GM18507 (cell line): ENCODE measurements at places on chromosomes 13 and 19.

DNA sequence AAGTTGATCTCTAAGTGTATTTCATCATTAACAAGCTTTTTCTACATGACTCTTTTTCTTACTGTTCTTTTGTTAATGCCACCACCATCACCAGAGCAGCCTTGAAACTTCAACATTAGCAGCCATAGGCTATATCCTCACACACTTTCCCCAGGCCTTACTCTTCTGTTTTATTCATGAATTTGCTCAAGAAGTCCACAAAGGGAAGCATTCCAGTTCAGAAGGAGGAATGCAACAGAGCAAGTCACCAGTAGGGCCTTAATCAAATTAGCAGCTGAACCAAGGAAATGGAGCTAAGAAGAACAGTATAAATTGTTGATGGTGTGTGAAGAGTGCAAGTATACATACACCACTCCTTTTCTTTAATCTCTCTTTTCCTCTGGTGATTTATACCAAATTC, 223.1 kb downstream of the NBEA start:
- no peak for DNase-seq

GRCh38 chr13:88464851-88465250, 793.7 kb downstream of the SLITRK5 start:
- no peak for DNase-seq

GRCh38 chr13:65633806-65634205, 1596.3 kb downstream of the PCDH9 start:
- DNase-seq = no peak

GRCh38 chr19:17865364-17866311, 5.9 kb downstream of the RPL18A start:
- no peak for DNase-seq

DNA sequence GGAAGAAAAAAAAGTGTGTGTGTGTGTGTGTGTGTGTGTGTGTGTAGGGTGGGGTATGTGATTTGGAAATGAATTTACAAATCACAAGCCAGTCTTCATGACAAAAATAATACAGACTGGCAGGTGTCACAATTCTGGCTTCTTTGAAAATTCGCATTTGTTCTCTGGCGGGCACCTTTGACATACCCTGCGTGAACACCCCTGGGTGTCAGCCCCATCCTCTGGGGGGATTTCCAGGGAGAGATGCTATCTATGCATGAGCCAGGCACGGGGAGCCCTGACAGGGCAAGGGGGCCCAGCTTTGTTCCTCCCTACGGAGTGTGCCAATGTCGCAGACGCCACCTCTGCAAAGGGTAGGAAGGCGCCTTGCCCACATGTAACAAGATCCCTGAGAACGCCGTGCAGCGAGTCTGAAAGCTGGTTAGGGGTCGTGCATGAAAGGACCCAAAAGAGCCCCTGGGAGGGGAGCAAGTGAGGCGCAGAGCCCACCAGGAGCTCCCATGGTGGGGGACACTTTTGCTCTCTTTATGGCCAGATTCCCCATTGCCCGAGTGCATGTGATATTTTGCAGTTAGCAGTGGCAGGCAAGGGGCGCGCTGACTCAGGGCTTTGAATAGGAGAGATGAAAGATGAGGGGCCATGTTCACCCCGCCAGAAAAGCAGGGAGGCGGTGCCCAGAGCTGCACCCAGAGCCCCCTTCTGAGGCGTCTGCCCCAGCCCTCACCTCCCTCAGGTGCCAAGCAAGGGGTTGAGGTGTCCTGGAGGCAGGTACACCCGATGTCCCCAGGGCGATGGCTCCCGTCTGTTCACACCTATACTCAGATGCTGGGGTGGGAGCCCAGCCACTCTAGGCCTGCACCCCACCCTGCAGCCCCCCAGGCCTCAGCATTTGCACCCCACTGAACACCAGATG, 45.3 kb downstream of the KLF2 start:
- DNase-seq = no peak

GRCh38 chr19:42024622-42025111, 30.6 kb upstream of the ATP1A3 start:
- DNase-seq = no peak

- DNase-seq = no peak
Measured at GRCh38 chr13:76769271-76769791, 116.9 kb downstream of the KCTD12 start.

DNA sequence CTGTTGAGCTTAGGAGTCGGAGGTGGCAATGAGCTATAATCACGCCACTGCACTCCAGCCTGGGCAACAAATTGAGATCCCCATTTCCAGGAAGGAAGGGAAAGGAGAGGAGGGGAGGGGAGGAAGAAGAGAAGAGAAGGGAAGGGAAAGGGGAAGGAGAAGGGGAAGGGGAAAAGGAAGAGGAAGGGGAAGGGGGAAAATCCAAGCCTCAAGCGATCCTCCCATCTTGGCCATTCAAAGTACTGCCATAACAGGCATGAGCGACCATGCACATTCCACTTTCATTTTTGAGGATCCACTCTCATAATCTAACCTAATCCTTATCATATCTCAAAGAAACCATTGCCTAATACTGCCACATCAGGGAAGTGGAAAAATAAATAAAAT, 14.9 kb downstream of the ZNF443 start:
- DNase-seq = no peak

- no peak for DNase-seq
Measured at GRCh38 chr13:113959198-113959597, 14.7 kb downstream of the C13orf46 start.

- peak; percentile 94 for DNase-seq
Measured at GRCh38 chr19:2273356-2274184, 8.4 kb downstream of the PEAK3 start.

DNA sequence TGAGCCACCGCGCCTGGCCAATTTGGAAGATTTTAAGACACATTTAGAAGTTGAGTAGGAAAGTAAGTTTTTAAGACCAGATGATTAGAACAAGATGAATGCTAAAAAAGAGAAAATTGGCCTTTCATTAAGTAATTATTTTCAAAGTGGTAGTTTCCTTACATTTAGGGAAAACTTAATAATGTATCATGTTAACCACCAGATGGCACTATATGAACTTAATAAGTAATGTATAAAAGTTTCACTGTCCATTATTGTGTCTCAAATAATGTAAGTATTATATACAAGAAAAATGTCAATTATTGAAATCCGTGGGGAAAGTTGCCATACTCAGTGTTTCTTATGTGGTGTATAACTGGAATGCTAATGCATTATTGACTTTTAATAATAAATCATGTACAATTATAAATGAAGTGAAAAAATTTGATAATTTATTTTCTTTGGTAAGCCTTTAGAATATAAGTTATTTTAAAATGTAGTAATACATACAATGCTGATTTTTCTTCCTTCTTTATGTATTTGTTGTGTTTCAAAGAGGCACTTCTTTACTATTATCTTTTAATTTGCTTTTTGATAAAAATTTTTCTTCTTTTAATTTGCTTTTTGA, 29.2 kb downstream of the COG6 start:
- DNase-seq = no peak

DNA sequence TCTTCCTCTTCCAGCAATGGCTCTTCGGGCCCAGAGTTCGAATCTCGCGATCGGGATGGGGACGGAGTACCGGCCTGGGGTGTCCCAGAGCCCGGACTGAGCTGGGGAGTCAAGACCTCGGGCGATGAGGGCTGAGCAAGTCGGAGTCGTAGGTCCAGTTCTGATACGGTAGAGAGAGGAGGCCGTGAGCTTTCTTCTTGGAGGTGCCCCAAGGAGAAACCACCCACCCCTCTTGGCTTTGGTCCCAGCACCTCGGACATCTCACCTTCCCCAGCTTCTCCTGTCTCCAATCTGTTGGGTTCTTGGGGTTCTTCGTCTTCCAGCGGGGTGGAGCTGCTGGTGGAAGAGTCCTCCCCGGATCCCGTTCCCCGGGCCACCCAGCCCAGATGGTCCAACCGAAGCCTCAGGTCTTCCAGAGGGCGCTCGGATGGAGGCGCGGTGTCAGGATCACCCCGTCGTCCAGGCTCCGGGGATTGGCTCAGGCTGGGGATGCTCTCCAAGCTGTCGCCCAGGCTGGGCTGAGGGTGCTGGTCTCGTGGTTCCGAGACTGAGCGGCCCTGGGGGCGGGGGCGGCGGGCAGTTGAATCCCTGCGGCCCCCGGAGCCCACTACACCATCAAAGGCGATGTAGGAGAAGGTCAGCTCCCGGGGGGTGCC, 2.5 kb downstream of the RTN2 start:
- DNase-seq = no peak

- DNase-seq = no peak
Measured at GRCh38 chr19:46546194-46546896, 50.7 kb upstream of the PNMA8B start.

- DNase-seq = no peak
Measured at GRCh38 chr19:35904311-35905068, 2.2 kb downstream of the HCST start.

DNA sequence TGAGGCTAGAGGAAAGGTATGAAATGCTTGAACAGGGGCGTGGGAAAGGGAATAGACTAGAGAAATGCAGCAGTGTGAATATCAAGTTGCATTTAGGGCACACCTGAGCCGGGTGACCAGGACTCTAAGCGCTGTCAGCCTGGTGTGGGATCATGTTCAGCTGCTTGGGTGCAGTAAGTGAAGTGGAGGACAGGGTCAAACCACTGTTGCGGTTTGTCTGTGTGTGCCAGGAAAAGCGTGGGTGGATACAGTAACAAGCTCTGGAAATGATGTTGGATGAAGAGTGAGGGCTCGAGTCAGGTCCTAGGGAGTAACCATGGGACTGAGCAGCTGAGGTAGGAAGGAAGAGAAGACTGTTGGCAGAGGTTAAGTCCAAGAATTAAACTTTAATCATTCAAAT, 15.8 kb downstream of the DGKH start:
- no peak for DNase-seq

- DNase-seq = no peak
Measured at GRCh38 chr13:78084401-78084800, 165.8 kb upstream of the EDNRB start.

DNA sequence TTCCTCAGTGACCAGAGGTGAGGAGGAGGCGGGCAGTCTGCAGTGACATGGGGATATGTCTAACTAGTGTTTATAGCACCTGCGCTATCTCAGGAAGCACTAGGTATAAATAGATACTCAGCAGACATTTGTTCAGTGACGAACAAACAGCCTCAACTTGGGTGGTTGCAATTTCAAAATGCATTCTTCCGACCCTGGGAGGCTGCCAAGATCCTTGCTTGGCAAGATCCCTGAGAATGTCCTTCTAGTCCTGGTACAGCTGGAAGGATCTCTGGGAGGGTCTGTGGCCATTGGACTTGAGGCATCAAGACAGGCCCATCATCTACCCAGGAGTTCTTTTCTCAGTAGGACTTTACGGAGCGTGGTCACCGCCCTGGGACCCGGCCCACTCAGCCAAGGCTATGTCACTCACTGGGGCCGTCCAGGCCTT, 299.5 kb downstream of the ZNF536 start:
- no peak for DNase-seq

GRCh38 chr19:50659318-50660087, 10.3 kb downstream of the C19orf81 start:
- DNase-seq = no peak

- DNase-seq = no peak
Measured at GRCh38 chr13:79604752-79605151, 123.8 kb downstream of the NDFIP2 start.

DNA sequence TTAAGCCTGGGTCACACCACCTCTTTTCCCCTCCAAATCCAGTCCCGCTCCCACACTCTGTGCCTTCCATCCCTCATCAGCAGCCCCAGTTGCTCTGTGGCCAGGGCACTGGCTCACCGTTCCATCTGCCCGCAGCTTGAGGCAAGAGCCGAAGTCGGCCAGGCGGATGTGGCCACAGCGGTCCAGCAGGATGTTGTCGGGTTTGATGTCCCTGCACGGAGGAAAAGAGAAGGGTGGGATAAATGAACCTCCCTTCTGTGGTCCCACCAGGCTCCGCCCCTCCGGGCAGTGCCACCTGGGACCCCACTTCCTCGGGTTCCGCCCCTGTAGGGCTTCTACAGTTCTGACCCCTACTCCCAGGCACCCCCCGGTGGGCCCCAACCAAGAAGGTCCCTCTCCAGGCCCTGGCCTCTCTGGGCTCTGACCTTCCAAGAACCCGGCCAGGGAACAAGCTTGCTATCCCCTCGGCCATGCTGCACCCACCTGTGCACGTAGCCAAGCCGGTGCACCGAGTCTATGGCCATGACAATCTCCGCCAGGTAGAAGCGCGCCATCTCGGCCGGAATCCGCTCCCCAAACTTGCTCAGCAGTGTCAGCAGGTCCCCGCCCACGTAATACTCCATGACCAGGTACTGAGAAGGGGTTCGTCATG, 4.2 kb downstream of the DMPK start:
- no peak for DNase-seq

DNA sequence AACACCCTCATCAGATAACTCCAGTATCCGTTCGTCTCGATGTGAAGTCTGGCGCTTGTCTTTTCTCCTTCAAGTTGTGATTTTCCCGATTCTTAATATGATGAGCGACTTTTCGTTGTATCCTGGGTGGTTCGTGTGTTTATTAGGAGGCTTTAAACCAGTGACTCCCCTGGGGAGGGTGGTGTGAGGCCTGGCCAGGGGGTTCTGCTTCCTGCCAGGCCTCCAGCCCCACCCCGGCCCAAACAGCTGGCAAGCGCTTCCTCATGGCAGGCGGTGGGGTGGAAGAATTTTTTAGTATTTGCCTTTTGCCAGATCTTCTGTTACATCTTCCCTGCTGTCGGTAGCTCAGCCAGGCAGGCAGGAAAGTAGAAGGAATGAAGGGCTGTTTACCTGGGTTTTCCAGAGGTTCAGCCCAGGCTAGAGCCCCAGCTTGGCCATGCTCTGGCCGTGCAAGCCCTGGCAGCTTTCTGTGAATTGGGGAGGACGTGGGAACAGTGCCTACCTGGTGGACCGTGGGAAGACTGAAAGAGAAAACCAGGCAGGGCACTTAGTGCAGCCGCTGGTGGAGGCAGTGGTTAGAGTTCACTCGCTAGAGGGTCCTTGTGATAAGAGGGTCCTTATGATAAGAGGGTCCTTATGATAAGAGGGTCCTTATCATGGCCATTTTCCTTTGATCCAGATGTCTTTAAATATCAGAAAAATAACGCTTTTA, 37.7 kb upstream of the DCUN1D2 start:
- DNase-seq = no peak

GRCh38 chr19:6297202-6297601, 17.4 kb upstream of the MLLT1 start:
- DNase-seq = no peak

DNA sequence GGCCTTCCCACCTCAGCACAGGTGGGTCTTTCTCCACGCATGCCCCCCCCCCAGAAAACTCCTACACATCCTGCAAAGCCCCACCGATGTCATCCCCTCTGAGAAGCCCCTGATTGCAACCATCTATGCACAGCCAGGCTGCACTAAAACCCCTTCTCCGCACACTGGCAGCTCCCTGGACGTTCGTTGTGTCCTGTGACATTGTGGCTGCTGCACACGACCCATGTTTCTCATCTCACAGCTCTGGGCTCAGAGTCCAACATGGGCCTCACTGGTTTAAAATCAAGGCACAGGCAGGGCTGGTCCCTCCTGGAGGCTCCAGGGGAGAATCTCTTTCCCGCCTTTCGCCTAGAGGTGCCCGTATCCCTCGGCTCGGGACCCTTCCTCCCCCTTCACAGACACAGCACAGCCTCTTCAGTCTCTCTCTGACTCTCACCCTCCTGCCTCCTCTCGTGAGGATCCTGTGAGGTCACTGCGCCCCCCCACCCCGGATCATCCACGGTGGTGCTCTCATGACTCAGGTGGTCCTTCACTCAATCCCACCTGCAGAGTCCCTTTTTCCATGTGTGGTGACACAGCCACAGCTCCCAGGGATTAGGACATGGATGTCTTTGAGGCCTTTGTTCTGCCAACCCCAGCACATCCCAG, 71.2 kb downstream of the GADD45B start:
- DNase-seq = no peak

GRCh38 chr13:25971459-25972145, 80.2 kb downstream of the SHISA2 start:
- DNase-seq = no peak
